Stimulated activated CD4-positive, alpha-beta T cell treated with anti-CD3 and anti-CD28 coated beads, Interleukin-4, amount 100 ng/mL, for 24 hours (primary cell): ENCODE measurements at places on chromosomes 1 and 21.

GRCh38 chr1:179823693-179824092, 53.9 kb downstream of the TOR1AIP2 start:
- no peak for DNase-seq

GRCh38 chr1:227788271-227789083, 27.0 kb upstream of the PRSS38 start:
- peak; percentile 65 for DNase-seq

DNA sequence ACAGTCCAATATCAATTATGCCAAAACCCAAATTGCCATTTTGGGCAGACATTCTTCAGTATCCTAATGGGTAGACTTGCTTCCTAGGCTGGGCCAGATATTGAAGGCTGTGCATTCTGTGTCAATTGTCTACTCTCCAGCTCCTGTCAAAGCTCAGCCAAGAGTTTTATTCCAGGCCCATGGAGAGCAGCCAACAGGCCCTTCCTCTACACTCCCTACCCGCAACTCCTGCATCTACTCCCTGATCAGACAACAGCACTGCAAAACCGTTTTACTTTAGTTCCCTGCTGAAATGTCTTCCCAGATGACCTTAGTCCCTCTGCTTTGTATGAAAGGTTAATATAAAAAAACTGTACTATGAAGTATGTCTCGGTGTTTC, 6.6 kb upstream of the ADORA3 start:
- no peak for DNase-seq

DNA sequence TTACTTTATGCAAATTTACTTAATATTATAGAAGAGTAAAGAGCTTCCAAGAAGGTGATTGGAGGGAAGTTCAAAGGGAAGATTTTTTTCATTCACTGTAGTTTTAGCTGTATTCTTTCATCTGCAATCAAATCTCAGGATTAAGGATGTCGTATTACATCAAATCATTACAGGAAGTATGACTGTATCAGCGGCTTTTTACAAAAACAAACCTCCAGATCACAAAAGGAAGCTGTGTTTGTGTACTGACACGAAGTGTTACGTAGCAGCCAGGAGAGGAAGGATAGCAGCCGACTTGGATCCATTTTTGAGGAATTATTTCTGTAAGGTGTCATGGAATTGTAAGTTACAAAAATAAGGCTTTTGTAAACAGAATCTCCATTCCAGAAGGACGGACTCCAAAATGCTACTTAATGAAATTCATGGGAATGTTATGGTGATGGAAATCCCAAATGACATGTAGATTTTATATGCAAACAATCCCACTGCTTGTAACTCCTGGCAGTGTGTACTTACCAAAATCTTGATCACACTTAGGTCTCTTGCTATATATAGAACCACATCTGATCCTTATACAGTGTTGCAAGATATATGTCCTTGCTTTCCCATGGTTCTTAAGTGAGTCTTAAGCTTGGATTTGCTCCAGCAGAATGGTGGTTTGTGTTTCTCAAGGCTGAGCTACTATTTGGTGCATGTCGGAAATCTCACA, 49.8 kb downstream of the KCNJ15 start:
- no peak for DNase-seq

GRCh38 chr1:31712068-31712467, 8.3 kb upstream of the COL16A1 start:
- DNase-seq = no peak

DNA sequence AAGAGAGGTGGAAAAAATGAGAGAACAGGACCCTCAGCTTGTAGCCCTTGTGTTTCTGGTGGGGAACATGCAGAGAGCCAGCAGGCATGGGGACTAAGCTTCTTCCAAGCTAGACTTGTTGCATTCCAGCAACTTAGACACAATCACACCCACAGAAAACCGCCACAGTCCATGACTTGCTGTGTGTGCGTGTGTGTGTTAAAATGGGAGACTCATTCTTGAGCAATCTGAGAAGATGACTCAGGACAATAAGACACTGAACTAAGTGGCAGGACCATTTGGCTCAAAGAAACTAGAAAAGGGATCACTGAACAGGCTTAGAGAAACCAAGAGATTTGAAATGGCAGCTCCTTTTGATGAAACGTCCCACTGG, 78.0 kb downstream of the HLX start:
- DNase-seq = no peak
